ENCODE measurements at places on chromosomes 3 and 15.

- DNase-seq = no peak
Observed at GRCh38 chr3:112327371-112327951, 5.5 kb upstream of the CD200 start.

GRCh38 chr3:184783319-184783718, 28.6 kb upstream of the VPS8 start:
- DNase-seq = no peak

- DNase-seq = no peak
Observed at GRCh38 chr15:65363306-65363705, 14.5 kb downstream of the IGDCC3 start.

DNA sequence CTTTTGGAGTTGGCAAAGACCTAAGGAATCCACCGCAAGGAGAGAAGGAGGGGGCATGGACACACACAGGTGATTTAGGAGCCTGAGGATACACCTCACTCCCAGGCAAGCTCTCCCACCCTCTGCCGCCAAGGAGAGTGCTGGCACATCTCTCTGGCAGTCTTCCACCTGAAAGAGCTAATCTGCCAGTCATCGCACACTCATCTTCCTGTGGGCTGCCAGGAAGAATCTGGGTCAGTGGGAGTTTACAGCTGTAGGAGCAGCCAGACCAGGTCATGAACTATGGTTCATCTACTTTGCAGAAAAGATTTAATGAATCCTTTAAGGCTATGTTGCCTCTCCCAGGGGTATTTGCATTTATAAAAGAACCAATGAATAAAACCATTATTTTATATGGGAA, 170.6 kb upstream of the TSC22D2 start:
- no peak for DNase-seq

- peak; percentile 42 for DNase-seq
Observed at GRCh38 chr15:28975766-28976179, 90.0 kb downstream of the APBA2 start.

GRCh38 chr3:72657666-72658065, 190.6 kb downstream of the SHQ1 start:
- DNase-seq = peak; percentile 1

- DNase-seq = no peak
Observed at GRCh38 chr3:81485444-81485865, 276.0 kb downstream of the GBE1 start.

DNA sequence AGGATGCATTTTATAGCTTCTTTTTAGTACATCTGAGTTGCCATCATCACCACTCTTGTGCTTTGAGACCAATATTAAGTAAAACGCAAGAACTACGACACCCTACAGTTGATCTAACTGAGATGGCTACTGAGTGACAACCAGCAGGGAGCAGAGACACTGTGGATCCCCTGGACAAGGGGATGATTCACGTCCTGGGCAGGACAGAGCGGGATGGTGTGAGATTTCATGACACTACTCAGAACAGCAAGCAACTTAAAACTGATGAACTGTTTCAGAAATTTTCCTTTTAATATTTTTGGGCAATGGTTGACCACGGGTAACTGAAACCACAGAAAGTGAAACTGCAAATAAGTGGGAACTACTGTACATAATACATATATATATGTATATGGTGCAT, 299.2 kb downstream of the ADAMTS17 start:
- no peak for DNase-seq

GRCh38 chr15:95448531-95449229, 881.8 kb upstream of the NR2F2 start:
- DNase-seq = no peak

DNA sequence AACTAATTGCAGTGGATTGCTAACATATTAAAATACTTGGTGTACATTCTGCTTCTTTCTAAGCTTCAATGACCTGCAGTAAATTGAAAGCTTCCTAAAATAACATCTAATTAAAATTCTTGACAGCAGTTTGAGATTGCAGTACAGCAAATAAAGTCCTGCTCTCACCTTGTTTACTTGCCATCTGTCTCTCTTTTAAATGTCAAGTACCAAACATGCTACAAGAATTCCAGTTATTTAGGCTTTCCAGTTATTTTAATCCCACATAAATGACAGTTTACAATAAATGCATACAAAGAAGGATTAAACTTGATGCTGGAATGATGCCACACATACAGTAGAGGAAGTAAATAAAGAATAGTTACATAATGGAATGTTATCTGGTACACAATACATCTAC, 33.2 kb downstream of the CBLB start:
- DNase-seq = no peak

DNA sequence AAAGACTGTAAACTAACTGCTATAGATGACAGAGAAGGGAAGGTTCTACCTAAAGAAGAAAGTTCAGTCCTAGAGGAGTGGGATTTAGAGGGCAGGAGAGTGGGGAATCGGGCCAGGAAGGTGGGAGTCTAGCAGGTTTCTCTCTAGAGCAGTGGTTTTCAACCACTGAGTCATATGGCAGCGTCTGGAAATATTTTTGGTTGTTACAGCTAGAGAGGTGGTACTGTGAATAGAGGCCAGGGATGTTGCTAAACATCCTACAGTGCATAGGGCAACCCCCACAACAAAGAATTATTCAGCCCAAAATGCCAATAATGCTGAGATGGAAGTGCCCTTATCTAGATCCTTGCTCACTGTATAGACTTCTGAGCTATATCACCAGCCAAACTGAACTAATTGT, 28.7 kb downstream of the ATP1B3 start:
- no peak for DNase-seq

DNA sequence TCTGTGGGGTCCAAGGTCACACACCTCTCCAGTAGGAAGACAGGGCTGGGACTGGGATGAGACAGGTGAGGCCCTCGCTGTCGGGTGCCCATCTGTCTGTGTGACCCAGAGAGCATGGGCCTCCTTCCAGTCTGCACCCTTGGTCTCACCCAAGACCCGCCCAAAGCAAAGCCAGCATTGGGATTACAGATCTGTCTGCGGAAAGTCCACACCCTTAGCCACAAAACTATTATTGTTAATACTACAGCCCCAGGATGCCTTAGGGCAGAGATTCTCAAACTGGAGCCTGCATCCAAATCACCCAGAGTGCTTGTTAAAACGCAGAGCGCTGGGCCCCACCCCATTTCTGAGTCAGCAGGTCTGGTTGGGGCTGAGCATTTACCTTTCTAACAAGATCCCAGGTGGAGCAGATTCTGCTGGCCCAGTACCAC, 58.5 kb upstream of the ZNF148 start:
- no peak for DNase-seq

DNA sequence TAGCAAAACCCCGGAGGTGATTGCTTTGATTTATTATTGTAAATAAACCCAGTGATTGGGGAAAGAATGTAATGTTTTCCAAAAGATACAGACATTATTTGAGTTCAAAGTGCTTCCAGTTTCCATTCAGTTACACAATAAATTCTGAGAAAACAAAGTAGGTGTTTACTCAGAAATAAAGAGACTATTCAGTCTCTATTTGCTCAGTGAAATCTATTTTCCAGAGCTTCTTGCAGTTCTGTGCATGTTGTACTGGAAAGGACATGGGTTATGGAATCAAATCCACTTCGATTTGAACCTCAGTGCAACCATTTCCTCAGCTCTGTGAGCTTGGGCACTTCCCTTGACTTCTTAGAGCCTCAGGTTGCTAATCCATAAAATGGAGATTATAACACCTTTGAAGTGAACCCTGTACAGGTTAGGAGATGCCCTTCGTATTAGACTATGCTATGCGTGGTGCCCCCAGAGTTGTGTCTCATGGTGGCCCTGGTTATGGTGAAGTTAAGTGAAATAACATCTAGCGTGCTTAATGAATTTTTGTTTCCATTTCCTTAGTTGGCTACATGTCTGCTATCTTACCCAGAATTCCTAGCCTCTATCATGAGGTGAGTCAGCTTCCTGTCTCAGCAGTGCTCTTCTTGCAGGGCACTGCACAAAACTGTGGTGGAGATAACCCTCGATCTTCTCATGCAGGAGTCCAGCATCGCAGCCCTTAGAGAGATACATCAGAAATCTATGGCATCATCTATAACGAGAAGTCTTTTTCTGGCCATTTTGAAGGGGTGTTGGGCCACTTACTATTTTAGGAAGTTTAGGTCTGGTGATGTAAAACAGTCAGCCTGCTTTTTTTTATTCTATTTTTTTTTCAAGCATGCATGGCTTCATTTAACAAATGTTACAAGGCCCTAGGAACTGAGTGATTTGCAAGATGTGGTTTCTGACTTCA, 97.7 kb downstream of the RPL39L start:
- DNase-seq = no peak

GRCh38 chr3:140315955-140316354, 361.9 kb upstream of the TRIM42 start:
- DNase-seq = no peak

DNA sequence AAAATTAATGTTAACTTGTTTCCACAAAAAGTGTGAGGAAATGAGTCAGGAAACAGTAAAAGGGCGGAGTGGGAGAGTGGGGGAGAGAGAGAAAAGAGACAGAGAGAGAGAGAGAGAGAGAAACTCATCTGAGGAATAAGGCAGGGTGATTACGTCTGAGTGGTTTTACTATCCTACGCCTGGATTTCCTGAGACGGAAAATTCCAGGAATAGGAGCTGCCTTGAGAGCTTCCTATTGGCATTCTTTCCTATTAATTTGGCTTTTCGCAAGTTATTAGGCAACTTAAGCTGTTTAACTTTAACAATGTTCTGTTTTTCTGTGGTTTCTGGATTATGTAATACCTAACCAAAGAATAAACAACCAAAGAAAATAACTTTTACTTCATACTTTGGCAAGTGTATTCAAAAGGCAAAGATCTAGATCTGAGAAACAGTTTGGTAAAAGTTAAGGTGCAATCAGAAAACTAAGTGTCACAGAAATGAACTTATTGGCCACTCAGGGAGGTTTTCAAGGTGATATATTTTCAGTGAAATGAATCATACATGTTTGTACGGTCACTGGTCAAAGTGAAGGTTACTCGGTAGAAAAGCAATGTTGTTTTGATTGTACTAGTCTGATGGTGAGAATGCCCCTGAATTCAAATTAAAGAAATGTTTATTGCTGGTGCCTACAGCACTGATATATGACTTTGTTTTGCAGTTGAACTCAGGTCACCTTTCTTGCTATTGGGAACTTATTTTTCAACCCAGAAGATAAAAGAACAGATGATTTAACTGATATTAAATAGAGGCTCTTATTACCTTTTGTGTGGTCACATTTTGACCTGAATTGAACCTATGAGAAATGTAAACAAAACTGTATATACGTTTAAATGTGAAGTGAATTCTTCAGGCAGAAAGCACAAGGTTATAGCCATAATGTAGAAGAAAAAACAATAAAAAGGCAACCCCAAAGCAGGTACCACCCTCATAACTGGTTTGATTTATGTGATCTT, 39.9 kb upstream of the TNFSF10 start:
- no peak for DNase-seq

DNA sequence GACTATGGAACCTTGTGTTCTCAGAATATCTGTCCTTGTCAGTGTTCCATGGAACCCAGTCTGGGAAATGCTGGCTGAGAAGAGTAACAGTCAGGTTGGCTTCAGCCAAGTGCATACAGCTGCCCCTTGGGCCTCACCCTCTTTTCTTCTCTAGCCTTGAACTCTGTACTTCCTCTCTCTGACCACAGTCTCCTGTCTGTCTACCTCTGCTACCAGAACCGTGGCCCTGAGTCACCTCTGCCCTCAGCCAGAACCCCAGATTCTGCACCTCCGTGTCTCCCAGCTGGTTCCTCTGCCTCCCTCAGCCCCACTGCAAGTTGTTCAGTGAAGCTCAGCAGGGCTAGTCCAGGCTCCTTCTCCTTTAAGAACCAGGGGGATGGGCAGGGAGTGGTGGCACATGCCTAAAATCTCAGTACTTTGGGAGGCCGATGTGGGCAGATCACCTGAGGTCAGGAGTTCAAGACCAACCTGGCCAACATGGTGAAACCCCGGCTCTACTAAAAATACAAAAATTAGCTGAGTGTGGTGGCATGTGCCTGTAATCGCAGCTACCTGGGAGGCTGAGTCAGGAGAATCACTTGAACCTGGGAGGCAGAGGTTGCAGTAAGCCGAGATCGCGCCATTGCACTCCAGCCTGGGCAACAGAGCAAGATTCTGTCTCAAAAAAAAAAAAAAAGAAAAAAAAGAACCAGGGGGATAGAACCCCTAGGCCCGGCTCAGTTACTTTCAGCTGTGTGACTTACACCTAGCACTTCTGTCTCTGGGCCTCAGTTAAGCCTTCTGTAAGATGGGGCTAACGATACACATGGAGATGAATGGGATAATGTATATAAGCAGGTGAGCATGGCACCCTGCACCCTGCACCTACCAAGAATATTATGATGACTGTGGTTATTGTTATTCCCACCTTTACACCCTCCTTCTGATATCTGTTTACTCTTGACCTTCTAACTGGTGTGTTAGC, 24.3 kb upstream of the TATDN2 start:
- no peak for DNase-seq

DNA sequence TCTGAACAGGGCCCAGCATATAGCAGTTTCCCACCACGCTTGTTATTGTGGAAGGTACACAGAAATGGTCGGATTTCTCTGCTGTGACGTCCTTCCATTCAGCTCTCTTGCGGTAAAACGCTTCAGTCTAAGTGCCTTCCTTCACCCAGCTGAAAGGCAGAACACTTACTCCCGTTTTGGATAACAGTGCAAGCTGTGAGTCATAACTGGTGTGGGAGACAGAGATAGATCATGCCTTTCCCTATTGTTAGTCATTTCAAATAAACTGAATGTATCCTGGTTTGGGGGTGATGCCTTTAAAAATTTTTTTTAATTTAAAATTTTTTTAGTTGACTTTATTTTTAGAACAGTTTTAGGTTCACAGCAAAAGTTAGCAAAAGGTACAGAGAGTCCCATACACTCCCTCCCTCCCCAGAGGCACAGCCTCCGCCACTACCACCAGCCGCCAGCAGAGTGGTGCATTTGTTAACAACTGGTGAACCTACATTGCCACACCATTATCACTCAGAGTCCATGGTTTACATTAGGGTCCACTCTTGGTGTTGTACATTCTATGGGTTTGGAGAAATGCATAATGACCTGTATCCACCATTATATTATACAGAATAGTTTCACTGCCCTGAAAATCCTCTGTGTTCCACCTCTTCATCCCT, 94.9 kb upstream of the NSMCE3 start:
- DNase-seq = no peak

DNA sequence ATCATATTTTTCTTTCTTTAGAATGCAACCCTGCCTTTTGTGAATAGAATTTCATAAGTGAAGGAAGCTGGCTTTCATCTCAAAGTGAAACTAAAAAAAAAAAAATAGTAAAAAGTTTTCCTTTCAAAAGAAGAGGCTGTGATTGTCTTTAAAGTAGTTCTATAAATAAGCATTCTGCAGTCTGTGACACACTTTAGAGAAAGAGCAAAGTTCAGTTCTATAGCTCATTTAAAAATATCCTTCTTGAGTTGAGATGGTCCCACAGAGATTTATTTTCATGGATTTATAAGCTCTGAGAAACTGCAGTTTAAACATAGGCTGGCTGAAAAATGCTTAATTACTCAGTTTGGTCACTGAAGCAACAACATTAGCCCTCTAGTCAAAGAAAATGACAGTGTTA, 36.1 kb upstream of the CNTN6 start:
- DNase-seq = no peak

DNA sequence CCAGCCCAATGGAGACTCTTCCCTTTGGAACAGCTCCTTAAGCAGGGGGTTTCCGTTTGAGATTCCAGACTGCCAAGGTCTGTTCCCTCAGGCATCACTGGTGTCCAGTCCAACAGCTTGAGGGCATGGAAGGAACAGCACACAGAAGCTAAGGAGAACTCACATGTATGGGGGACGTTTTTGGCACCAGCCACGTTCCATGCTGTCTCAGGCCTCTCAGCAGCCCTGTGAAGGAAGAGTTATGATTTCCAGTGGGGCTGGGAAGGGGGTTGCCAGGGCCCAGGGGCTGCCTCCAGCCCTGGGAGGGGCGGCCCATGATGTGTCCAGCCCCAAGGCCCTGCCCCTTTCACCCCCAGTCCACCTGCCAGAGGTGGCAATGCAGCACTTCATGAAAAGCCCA, 7.5 kb upstream of the RHO start:
- DNase-seq = no peak

All from activated T-helper 9 cell treated with anti-CD3 and anti-CD28 coated beads, Interleukin-2, amount 50 U/mL, for 16 hours (primary cell).